Central memory CD4-positive, alpha-beta T cell (primary cell): ENCODE measurements at places on chromosomes 7 and 10.

GRCh38 chr10:131082201-131082850, 229.2 kb downstream of the TCERG1L start:
- DNase-seq: no peak

DNA sequence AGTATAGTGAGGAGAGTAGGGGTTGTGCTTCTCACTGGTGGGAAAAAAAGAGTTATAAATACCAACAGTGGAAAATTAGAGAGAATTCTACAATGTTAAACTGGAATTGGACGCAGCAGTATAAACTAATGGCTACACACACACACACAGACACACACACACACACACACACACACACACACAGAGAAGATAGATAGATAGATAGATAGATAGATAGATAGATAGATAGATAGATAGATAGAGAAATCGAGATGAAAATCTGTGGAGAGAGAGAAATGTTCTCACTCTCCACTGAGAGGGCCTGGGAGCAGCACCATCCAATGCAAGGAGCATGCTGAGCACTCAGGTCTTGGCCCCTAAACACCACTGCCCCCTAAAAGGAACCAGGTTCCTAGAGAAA, 99.9 kb upstream of the LRRC4 start:
- no peak for DNase-seq

GRCh38 chr7:7554649-7555575, 11.8 kb upstream of the MIOS start:
- no peak for DNase-seq

GRCh38 chr7:158798741-158799140, 30.6 kb downstream of the ESYT2 start:
- DNase-seq: no peak

DNA sequence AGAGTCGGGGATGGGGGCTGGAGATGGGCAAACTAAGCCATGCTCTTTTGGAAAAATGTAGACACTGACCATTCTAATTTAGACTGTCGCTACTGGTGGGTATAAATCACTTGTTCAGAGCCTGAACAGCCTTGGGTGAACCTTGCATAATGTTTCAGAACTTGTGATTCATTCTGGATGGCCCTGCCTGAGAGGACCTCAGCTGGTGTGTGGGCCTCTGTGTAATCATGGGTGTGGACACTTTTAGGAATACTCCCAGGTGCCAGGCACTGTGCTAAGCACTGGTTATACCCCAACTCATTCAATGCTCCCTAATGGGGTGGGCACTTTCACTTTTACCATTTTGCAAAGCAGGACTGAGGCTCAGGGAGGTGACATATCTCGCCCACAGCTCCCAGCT, 26.8 kb upstream of the TM9SF3 start:
- no peak for DNase-seq

DNA sequence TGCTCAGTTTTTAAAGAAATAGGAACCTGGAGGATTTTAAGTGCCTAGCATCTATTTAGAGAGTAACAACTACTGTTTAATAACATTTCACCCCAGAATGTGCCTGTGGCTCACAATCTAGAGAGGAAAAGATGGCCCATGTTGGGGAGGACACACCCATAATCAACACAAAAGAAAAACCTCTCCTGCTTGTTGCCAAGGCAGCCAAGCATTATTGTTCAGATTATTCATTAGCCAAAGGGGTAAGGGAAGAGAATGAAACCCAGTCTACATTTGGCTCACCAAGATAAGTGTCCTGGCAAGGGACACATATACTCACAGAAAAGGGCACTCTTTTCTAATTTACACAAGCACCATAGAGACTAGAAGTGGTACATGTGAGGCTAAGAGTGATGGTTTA, 17.7 kb upstream of the IFIT1B start:
- DNase-seq: no peak

DNA sequence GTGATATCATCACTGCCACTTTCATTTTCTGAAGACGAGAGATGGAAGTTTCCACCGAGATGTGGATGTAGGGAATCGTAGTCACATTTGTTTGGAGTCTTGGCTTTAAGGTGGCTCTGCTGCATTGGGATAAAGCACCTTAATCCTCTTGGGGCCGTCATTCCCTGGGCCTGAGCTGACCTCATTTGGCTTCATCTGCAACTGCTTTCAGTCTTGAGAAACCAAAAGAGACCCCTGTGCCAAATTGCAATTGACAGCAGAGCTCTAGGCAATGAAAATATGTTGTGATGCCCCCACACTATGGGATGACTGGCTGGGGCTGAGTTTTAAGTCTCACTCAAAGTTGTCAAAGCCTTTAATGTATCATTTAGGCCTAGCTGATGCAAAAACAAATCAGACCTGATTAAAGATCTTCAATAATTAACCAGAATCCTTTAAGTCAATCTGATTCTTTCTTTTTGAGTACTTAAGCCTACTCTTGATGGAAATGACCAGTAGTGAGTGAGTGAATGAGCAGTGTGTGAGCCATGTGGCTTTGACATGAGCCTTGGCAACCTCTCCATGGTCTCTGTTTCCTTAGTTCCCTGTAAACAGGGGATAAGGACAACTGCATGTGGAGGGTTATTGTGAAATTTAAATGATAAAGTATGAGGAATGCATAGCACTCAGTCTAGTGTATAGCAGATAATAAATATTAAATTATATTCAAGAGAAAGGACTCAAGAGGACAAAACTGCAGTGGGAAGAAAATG, 155.0 kb downstream of the BMPER start:
- no peak for DNase-seq

- no peak for DNase-seq
These were observed 211.5 kb downstream of the DGKB start for GRCh38 chr7:14691034-14691433.

- DNase-seq: no peak
These were observed 72.5 kb upstream of the FZD1 start for GRCh38 chr7:91191771-91192170.

DNA sequence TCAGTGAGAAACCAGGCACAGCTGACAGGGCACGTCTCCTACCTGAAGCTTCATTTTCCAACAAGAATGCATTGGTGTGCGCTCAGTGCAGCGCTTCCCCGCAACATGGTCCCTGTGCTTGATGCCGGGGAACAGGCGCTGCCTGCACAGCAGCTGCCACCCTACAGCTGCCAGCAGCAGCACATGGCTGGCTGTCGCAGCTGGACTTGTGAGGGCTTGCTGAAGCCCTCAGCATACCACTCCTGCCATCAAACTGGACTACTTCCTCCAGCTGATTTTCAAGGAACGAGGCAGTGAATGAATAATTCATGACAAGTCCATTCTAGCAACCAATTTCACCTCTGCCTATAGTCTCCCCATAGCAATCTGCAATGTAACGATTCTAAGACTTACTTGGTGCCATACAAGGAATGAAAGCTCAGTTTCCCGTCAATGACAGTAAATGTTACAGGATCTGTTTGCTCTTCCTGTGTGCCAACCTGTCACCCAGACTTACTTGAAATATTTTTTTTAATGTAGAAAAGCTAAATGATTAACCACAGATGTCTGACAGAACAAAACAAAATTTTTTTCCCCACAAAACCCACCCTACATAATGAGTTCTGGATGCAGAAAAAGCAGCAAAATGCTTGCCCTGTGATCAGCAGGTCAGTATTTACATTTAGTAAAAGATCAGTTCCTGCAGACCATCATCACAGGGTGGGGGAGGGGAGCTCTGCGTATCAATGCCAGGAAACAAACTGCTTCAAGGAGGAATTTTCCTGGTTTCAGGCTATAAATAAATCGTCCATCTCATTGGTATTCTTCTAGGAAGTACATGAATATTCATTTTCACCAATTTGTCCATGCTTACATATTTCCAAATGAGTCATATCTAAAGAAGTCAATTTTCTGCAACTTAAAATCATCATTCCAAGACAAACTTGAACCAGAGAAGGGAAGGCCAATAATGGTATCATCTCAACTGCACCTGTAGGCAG, 140.6 kb downstream of the ALOX5 start:
- DNase-seq: no peak

DNA sequence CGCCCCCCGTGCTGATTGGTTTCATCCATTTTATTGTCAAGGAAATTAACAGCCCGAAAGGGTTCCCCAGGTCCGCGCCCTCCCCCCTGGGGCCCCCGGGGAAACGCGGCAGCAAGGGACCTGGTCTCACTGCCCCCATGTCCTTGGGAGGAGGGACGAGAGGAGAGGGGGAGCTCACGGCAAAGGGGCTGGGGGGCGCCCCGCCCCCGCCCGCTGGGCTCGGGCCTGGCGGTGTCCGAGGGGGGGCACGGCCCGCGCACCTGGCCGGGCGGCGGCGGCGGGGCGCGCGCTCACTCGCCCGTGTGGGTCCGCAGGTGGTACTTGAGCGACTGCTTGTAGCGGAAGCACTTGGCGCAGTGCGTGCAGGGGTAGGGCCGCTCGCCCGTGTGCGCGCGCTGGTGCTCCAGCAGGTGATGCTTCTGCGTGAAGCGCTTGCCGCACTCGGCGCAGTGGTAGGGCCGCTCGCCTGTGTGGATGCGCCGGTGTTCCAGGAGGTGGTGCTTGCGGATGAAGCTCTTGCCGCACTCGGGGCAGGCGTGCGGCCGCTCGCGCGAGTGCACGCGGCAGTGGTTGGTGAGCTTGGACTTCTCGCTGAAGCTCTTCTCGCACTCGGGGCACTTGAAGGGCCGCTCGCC, 29.3 kb downstream of the ZNF777 start:
- DNase-seq: no peak

DNA sequence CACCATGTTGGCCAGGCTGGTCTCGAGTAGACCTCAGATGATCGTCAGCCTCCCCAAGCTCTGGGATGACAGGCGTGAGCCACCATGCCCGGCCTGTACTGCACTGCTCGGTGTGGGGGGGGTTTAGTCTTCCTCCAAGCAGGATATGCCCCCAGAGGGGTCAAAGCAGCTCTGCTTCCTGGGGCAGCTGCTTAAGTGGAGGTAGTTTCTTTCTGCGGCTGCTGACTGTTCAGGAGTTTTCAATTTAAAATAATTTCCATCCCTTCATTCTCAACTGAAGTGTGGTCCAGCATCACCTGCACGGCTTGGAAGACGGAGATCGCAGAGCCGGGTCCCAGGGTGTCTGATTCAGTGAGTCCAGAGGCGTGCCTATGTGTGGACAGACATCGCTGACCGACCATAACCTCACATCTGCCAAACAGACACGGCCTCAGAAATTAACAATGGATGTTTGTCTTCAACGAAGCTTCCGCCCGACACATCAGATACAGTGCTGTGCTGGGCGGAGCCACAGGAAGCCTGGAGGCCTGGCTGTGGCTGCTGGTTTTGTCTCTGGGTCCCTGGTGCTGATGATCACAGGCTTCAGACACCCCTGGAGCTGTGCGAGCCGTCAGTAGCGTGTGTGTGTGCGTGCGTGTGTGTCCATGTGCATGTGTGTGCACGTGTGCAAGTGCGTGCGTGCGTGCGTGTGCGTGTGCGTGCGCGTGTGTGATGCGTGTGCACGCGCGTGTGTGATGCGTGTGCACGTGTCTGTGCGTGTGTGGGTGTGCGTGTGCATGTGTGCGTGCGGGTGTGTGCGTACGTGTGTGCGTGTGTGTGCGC, 226.5 kb upstream of the PITRM1 start:
- no peak for DNase-seq

- DNase-seq: no peak
These were observed 547.2 kb downstream of the ETV1 start for GRCh38 chr7:13442226-13442625.

GRCh38 chr7:151012911-151013347, 11.4 kb downstream of the ATG9B start:
- peak; percentile 19 for DNase-seq

DNA sequence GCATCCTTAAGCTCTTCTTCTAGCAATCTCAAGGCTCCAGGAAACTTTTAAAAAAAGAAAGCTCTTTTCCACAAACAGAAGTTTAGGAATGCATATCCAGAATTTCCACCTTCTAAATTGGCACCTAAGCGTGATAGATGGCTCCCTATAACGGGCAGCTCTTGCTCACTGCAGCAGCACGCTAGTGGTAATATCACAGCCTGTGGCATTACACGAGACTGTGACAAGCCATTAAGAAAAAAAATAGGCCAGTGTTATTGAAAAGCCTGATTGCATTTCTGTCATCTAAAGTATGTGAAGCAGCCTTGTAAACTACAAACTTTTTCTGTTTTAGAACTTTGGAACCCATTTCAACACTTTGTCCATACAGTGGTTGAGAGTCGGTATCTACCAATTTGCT, 263.8 kb downstream of the CAMK1D start:
- DNase-seq: no peak

DNA sequence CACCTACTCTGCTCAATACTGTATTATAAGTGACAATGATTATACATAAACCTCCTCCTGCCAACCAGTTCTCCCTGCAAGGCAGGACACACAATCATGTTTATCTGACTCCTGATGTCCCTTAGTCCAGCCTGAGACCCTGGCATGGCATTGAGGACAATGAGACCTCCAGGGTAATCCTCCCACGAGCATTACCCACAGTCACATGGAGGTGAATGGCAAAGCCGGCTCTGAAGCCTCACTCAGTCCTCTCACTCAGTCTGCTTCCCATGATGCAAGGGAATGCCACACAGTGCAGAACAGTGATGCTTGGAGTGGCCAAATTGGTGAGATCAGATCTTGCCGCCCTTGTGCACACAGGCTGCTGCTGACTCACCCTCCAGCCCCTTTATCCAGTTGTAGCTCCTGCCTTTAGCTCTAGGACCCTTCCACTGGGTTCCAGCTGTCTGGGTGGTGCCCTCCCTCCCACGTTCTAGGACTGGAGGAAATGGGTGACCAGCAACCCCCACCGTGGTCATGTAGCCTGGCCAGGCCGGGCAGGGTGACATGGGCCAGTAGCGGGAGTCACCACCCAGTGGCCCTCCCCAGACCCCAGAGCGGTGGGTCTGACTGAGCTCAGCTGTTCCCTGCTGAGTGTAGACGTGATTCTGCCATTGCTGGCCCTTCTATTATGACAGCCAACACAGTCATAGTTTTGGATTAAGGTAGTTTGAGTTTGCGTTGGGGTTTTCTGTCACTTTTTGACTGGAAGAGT, 5.5 kb upstream of the ADCY1 start:
- DNase-seq: no peak

- DNase-seq: no peak
These were observed 45.5 kb upstream of the C10orf71 start for GRCh38 chr10:49253340-49253906.

GRCh38 chr10:37975401-37975991, 951 bp downstream of the ZNF25 start:
- peak; percentile 28 for DNase-seq

DNA sequence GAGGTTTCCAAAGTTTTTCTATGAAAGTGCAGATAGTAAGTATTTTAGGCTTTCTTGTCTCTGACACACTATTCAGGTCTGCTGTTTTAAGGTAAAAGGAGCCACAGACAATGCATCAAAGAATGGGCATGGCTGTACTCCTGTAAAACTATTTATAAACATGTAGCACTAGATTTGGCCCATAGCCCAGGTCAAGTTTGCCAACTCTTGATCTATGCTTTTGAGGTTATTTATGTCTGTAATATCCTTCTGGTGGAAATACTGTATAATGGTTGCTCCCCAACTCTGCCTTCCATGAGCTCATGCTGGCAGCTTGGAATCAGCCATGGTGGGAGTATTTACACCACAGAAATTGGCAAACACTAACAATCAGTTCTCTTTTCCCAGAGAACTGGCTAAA, 244.6 kb downstream of the BUB3 start:
- DNase-seq: no peak
